ENCODE measurements at places on chromosomes 12 and 14.

- no peak for DNase-seq
These were observed 215.4 kb upstream of the RTL1 start for GRCh38 chr14:101118746-101119591.

DNA sequence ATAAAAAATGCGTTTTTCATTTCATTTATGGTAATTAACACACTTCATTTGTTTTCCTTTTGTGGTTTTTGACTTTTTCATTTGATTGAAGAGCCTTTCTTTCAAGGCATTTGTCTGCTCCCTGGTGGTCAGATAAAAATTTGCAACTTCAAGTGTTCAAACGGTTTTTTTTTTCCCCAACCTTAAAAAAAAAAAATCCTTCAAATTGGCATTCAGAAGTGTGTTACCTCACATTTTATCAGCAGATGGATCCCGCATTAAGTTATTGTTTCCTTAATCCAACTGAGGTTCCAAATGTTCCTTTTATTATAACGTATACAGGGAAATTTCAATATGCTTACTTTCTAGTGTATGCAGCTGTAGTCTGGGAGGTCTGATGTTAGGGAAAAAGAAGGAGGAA, 47.2 kb downstream of the MYF5 start:
- no peak for DNase-seq

DNA sequence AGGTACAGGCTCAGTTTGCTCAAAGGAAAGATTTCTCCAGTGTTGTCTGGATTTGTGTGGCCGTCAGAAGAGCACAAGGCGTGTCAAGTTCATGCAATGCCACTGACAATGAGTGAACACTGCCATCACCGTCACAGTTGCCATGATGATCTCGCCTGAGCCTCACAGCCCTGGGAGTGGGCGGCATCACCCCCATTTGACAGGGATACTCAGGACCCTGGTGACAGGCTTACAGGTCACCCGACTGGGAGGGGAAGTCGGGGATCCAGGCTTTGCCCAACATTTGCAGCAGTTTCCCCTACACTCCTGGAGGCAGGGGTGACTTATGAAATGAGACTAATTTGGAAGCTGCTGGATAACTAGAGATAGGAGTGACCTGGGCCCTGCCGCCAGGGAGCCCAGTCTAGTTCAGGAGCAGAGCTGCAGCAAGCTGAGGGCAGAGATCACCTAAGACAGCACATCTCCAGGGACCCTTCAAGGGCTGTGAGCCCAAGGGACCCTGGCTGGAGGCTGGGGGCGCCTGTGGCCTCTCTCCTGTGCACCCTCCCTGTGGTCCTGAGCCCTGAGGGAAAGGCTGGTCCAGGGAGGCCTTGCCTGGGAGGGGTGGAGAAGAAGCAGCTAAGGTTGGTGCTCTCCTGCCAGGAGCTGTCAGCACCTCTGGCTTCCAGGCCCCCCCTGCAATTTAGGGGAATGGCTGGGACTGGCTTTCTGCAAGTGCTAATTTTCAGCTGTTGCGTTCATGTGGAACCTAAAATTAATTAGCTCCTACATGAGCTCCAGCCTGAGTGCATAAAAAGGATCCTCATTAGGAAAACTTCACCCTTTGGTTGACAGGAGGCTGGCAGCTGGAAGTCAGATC, 32.4 kb upstream of the BEGAIN start:
- DNase-seq = no peak

GRCh38 chr12:52826611-52827498, 7.3 kb downstream of the KRT79 start:
- DNase-seq = no peak

GRCh38 chr14:20934148-20934762, 21.0 kb upstream of the RNASE2 start:
- no peak for DNase-seq

DNA sequence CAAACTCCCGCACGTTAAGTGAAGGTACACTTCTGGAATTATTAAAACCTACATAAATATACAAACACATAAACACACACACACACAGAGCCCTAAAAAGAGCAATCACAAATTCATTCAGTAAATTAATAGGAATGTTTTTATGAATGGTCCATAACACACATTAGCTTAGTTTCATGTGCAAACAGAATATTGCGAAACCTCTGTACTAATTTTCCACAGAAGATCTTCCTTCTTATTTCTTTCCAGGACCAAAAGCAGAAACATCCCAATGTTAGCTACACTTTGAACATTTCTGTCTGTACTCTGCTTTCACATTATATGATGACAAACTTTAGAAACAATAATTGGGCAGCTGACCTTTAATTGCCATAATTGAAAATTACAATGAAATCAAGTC, 101.6 kb downstream of the SOX5 start:
- DNase-seq = no peak

DNA sequence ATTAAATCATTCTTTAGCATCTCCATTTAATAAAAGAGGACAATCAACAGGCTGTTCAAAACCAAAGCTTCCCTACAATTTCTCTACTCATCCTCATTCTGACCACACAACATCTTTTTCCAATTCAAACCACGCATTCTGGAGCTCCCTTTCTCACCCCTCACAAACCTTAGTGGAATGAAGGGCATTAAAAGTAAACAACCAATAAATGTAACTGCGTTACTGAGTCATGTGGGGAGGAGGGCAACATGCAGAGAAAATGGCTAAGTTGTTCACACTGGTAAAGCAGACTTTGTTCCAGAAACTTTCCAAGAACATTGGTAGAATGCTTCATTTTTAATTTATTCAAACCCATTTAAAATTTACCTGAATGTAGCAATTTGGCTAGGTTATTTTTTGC, 19.6 kb downstream of the SOX5 start:
- no peak for DNase-seq

GRCh38 chr12:57716305-57716704, 22.2 kb downstream of the AGAP2 start:
- no peak for DNase-seq

- DNase-seq = no peak
These were observed 4.2 kb upstream of the NGDN start for GRCh38 chr14:23465261-23465660.

DNA sequence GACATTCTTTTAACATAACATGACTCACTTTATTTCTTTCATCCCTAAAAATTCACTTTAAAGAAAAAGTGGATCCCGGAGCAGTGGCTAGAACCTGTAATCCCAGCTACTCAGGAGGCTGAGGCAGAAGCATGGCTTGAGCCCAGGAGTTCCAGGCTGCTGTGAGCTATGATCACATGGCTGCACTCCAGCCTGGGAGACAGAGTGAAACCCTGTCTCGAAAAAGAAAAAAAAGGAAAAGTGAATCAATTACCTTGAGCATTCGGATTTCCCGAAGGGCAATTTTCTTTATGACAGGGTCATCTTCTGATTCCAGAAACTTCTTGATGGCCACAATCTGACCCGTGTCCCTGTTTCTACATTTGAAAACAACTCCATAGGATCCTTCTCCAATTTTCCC, 1.2 kb downstream of the CDKL1 start:
- DNase-seq = no peak

GRCh38 chr12:42780671-42781070, 191.1 kb upstream of the PRICKLE1 start:
- DNase-seq = no peak

DNA sequence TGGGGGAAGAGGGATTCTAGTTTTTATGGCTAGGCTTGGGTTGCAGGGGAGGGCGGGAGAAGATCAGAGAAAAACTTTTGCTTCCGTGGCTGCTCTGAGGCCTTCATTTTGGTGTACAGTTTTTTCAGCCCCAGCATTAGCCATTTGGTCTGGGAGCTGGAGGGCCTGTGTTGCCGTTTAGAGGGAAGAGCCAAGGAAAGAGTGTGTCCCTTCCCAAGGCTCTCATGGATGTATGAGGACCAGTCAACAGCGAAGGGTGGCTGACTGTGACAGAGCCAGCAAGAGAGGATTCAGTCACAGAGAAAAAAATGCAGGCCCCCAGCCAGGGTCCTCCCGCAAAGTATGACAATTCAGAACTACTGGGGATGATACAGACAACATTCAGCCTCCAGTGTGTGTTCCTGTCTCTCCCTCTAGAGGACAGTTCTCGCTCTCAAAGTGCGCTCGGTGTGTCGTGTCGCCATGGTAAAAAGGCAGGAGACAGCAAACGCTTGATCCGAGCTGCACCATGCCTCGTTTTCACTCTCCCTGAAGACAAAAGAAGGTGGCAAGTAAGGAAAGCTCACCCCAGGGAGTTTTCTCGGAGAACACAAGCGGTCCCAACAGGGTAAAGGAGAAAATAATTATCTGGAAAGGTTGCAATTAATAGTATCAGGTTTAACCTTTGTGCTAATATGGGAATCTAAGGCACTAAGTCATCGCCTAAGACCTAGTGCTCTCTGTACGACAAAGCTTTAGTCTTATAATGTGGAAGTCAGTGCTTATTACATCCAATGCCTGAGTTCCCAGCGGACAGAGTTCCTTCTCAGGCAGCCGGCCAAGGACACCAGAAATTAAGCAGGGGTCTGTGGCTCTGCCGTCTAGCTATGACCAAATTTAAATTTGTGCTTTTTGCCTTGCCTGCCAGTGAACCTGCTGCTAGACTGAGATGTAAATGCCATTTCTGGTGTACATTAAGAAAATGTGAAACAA, 157.3 kb upstream of the PLXNC1 start:
- no peak for DNase-seq

DNA sequence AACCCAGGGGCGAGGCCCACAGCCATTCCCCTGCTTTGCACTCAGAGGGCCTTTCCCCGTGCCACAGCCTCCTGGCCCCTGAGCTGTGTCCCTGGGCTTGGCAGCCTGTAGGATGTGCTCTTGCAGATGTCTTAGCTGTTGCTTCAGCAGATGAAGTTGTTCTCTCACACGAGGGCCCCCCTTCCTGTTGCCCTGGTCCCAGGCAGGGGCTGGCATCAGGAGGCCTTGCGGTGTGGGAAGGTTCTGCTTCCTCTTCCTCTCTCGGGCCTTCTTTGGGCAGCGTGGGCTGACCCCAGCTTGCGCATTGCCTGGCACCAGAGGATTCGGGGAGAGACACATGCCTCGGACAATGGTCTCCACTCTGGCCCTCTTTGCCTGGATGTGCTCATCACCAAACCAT, 12.7 kb downstream of the PROX2 start:
- DNase-seq = no peak

- peak; percentile 38 for DNase-seq
These were observed 505.9 kb downstream of the SLC16A7 start for GRCh38 chr12:60101715-60102114.

GRCh38 chr12:13088496-13088895, 15.0 kb downstream of the GSG1 start:
- DNase-seq = no peak

GRCh38 chr14:86299994-86300393, 770.0 kb downstream of the FLRT2 start:
- DNase-seq = no peak

- no peak for DNase-seq
These were observed 8.1 kb upstream of the BMAL2 start for GRCh38 chr12:27324530-27324929.

- no peak for DNase-seq
These were observed 17.4 kb downstream of the VASH1 start for GRCh38 chr14:76778546-76779215.

DNA sequence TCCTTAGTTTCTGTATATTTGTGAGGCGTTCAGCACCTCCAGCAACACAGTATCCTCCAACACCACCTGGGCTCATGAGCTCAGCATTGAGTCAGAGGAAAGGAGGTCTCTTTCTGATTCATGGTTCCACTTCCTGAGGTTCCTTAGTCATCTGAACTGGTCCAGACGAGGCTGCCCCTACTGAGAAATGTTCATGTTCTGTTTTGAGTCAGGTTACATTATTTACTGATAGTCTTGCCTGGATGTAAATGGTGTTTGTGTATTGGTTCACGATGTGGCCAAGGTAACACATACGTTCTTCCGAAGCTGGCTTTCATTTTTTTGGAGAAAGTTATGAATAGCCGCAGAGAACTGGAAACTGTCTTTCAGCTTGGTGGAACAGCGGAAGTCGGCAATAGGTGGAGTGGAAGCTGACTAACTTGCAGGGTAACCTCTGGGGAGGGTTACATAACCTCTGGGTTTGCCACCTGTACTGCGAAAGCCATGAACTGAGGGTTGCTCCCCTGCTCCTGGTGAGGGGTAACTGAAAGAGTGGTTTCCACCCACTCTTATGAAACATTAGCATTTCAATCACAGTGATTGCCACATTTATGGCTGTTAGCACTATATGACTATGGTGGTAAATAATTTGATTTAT, 42.2 kb upstream of the MANSC4 start:
- DNase-seq = peak; percentile 67

DNA sequence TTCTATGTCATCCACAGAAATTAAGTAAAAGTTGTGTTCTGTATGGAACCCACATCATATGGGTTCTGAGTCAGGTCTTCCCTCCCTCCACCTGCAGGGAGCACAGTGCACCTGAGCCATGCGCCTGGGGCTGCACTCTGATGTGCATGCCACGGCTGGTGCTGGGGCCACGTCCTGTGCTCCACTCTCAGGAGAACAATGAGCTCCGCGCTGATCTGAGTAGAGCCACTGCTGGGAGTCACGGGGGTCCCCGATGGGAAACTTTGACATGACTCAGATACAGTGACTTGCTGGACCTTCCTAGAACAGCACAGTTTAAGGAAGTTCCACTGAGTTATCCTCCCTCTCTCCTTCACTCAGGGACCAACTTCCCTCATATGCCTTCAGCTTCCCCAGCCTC, 683.4 kb downstream of the TMEM121 start:
- no peak for DNase-seq

- DNase-seq = no peak
These were observed 201.0 kb upstream of the RTL1 start for GRCh38 chr14:101104485-101104884.

DNA sequence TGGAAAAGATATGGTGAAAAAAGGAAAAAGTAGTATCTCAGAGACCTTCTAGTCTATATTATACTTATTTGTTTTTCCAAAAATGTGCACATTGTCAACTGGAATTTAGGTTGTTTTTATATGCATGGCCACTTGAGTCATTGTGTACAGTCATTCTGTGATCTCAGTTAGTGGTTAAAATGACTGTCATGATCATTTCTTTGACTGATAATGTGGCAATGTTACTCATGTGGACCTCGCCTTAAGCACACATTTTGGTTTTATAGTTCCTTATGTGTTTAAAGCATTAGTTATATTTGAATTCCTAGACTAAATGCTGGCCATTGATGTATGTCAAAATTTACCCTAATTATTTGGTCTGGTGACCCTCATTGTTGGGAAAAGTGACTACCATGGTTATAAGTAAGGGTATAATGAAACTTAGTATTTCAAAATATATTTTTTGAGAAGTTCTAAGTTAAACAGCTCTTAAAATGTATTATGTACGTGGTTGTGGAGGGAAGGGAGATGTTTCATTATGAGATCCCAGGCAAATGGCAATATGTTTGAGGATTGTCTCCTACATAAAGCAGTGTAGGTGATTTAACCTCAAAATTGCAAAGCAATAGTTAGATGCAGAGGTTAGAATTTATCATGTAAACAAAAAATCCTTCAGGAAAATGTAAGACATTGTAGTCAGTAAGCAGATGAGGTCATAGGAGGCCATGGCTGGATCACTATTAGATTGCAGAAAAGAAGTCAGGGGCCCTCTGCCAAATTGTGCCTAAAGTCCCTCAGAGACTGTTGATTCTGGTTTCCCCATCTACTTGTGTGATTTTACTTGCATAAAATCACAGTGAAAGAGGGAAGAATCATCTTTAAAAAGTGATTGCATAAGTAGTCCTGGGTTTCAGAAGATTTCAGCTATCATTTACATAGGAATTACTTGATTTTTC, 17.5 kb downstream of the PNMA1 start:
- no peak for DNase-seq

Data from skeletal muscle cell (primary cell).